ENCODE measurements at places on chromosomes 3 and 15.

DNA sequence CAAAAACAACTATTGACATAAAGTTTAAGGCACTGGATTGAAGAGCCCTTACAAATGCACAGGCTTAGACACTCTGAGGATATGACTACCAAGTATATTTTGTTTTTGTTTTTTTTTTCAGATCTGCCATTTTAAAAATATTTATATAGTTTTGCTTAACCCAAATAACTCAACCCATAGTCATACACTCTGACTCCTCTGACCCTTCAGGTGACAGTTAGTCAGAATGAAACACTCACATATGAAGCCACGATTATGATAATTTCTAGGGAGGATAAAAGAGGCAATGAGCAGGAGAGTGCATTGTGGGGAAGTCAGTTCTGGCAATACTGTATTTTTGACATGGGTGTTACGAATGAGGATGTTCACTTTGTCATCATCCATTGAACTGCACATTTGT, 774.7 kb downstream of the MECOM start:
- no peak for DNase-seq

DNA sequence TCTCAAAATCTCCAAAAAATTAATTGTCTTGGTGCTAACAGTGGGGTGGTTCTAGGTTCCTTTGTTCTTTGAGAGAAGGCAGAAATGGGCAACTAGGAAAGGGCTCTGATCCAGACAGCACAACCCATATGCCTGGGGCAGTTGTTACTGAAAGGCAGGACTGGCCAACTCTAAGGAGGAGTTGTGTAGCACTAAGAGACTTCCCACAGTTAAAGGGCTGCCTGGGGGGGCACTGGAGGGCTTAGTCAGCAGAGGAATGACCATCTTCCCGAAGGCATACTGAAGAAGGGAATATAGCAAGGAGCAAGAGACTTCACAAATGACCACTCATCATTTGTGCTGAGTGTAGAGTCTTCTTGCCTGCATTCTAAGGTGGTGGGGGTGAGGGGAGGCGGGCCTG, 15.8 kb downstream of the ILDR1 start:
- no peak for DNase-seq

GRCh38 chr3:124791639-124792151, 61.4 kb downstream of the UMPS start:
- no peak for DNase-seq

DNA sequence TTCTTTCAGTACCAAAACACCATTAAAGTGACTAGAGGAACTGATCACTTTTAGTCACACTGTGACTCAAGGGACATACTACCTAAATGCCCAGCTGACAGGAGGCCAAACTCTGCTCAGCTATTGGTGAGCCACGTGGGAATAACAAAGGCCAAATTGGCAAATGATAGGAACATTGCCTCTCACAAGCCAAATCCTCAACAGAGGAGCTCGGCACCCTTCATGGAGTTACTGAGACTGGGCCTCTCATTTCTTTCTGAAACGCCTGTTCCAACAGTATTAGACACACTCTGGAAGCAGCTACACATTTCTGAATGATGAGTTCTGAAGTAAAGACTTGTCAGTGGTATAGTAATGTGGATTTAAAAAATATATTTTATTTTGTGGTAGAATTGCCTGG, 166.0 kb upstream of the COL8A1 start:
- no peak for DNase-seq

- DNase-seq, result no peak
Measured at GRCh38 chr15:63238796-63239195, 38.6 kb upstream of the APH1B start.

- no peak for DNase-seq
Measured at GRCh38 chr3:45545476-45545875, 49.1 kb upstream of the LIMD1 start.

DNA sequence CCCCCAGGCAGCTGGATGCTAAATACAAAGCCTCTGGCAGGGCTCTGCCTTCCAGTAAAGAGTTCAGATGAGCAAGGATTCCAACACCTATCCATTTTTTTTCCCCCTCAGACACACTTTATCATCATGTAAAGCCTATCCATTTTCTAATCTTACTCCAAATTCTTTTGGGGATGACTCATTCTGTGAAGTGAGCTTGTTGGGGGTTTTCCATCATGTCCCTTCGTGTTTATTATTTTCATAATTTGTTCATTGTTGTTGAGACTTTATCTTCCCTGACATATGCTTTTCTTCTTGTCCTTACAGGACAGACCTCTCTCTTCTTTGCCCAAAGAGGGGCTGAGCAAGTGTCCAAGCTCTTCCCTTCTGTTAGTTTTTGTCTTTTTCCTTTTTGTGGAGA, 34.7 kb upstream of the SH3BP5 start:
- DNase-seq, result no peak

DNA sequence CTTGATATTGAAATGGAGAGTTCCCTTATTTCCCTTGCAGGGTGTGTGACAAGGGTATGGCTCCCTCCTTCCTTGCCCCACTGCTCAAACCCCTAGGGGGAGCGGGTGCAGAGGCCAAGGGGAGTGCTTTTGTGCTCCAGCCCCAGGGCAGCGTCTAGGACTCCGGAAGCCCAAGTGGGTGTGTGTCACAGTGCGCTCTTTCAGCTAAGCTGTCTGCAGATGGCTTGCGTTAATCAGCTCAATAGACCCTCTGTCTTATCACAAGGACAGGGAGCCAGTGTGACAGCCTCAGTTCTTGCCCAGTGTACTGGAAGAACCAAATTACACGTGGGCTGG, 523.6 kb upstream of the LMCD1 start:
- no peak for DNase-seq

DNA sequence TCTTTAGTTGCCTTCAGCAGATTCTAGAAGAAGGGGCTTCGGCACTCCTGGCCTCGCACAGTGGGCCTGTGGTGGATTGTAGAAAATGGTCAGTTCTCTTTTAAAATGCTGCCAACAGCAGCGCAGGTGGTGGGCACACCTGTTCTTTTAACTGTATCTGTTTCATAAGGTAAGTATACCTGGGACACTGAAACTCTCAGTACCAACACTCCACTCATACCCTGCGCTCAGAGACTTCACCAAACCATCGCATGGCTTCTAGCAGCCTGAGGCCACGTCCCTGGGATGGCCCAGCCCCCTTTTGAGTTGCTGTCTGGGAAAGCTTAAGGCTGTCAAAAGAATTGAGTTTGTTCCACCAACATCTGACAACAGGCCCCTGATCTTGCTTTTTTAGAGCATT, 56.7 kb upstream of the MCF2L2 start:
- DNase-seq, result no peak

Data from 8988T (cell line).